ENCODE measurements at places on chromosomes 6 and 20. TPM values are rescaled to one million over a fixed set of nuclear protein-coding genes. Genes with fewer than 3 reads are reported as not detected.

DNA sequence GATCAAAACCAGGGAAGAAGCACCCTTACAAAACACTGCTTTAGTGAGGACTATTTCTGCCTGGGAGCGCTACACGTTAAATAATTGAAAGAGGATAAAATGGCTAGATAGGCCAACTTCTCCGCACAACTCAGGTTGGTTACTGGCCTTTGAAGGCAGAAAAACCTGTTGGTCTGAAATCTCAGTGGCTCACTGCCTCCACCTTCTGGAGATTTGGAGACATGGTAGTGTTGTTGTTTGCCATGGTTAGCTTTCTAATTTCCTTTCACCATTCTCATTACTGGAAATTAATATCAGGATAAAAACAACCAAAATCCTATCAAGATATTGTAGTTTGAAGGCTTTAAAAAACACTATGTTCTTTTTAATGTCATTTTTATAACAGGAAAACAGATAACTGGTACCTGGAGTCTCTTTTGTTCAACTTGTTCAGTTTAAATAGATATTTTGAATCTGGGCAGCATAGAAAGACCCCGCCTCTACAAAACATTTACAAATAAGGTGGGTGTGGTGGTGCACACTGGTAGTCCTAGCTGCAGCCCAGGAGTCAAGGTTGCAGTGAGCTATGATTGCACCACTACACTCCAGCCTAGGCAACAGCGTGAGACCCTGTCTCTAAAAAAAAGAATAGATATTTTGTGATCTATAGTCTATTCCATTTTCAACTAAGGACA lies 27.5 kb upstream of the BCLAF1 start:
- ATAC-seq, result peak; percentile 50

DNA sequence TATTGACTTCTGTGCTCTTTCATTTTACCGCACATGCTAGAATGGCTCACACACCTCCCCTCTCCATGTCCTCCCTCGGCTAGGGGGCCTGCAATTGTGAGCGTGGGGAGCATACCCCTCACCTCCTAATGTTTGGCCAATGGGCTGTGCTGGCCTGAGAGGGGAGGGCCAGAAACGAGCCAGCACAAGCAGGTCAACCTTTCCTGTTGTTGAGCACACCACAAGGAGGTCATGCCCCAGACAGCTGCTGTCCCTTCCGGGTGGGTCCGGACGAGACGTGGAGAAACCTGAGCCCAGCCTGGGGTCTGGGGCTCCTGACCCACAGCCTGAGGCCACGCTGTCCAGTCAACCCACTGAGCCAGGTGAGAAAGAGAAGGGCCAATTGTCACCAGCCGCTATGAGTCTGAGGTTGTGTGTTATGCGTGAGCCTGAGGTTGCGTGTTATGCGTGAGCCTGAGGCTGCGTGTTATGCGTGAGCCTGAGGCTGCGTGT lies 77.4 kb downstream of the TTLL2 start:
- no peak for ATAC-seq

DNA sequence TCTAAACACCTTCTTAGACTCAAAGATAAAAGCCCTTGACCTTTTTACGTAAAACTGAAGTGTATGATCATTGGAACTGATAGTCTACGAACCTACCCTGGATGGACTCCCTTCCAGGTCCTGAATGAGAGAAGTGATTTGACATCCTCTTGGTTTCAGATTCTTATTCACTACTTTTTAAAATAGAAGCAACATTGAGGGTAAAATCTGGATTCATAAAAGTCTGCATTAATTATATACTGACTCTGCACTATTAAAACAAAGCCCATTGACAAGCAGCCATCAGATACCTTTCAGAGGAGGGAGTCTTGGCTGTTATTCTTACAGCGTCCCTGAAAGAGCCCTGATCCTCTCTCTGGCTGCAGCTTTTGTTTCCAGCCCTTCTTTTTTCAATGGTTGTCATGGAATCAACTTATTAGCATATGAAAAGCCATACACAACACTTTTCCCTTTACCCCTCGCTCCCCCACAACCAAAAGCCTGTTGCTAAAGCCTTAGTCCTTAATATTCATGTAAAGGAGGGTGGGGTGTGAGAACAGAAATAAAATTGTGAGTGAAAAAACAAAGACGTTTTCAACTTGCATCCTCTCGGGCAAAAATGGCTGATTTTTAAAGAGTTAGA lies 270.0 kb upstream of the MARCKS start:
- ATAC-seq, result peak; percentile 41

DNA sequence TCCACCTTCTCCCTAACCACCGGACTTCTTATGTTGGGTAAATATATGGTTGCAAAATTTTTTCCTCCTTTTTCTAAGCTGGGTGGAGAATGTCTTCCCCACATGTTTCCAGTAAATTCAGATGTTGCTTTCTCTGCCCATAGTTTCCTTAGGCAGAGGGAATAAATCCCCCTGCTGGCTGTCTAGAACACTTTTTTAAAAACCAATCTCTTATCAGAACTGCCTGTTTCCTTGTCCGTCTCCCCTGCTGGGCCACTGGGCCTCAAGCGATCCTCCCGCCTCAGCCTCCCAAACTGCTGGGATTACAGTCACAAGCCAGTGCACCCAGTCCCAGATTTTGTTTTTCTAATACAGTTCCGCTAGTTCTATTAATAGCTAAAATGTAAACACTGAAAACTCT lies 9.9 kb upstream of the WFDC2 start:
- ATAC-seq, result no peak

GRCh38 chr6:38169221-38169976 lies 349.9 kb downstream of the ZFAND3 start:
- ATAC-seq, result no peak

- no peak for ATAC-seq
These were observed 19.5 kb upstream of the TMX4 start for GRCh38 chr20:8039042-8039441.

DNA sequence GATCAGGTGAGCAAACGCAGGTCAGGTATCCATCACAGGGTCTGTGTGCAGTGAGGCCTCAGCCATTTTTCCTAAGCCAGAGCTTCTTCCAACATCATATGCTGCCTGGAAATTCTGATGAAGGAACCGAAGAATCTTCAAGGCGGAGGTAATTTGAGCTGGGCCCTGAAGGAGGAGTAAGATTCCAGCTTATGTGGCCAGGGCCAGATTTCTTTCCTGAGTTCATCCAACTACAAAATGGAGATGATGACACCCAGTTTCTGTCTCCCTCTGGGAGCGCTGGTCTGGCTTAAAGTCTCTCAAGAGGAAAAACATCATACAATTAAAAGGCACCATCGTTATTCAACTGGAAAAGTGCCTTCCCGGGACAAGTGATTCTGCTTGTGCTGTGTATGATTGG lies 6.9 kb upstream of the MANBAL start:
- ATAC-seq, result peak; percentile 90

DNA sequence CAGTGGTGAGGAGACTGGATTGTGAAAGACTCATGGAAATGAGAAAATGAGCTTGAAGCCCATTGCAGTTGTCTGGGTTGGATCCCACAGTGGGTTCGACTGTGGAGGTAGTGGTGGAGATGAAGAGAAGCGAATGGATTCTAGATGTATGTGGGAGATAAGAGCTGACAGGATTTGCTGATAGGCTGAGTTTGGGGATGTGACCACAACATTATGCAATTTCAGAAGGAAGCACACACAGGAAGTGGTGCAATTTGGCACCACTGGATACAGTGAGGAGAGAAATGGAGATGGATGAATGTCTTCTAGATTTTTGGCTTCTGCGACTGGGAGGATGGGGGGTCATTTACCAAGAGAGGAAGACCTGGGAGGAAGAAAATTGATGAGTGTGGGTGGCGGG lies 64.4 kb upstream of the MAFB start:
- no peak for ATAC-seq

DNA sequence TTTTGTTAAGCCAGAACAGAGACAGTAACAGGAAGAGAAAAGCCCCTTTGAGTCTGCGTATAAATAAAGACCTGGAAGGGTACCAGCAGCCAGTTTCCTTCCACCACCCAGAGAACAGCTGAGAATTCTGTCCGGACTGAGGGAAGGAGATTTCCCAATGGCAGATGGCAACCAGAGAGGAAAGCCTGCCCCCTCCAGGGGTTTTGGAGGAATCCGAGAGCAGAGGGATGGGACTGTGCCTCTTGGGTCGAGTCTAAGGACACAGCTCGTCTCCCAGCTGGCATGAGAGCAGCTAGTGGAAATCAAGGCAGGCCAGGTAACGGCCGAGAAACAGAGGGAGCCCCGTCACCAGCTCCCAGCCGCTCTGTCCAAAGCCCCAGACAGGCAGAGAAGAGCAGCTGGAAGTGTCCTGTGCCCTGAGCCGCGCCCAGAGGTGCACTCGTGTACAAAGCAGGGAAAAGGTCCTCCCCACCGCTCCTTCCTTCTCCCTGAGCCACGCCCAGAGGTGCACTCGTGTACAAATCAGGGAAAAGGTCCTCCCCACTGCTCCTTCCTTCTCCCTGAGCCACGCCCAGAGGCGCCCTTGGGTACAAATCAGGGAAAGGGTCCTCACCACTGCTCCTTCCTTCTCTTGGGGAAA lies 134.0 kb upstream of the SNX9 start:
- no peak for ATAC-seq

DNA sequence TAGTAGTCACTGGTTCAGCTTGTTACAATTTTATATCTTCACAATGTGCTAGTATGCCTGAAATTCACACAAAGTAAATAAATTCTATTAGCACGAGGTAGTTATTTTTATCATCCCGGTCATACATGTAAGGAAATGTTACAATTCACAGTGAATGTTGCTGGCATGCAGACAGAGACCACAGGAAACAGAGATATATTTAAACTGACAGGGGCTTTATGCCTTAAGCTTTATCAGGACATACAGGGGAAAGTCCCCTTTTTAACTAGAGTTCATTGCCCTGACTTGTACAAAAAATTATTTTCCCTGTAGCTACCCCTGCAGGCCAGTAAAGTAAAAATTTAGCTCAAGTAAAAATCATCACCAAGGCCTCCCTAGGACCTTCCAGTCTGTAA lies 712.0 kb upstream of the NRSN1 start:
- peak; percentile 13 for ATAC-seq

- ATAC-seq, result no peak
These were observed 3.1 kb upstream of the TFAP2B start for GRCh38 chr6:50815436-50816114.

DNA sequence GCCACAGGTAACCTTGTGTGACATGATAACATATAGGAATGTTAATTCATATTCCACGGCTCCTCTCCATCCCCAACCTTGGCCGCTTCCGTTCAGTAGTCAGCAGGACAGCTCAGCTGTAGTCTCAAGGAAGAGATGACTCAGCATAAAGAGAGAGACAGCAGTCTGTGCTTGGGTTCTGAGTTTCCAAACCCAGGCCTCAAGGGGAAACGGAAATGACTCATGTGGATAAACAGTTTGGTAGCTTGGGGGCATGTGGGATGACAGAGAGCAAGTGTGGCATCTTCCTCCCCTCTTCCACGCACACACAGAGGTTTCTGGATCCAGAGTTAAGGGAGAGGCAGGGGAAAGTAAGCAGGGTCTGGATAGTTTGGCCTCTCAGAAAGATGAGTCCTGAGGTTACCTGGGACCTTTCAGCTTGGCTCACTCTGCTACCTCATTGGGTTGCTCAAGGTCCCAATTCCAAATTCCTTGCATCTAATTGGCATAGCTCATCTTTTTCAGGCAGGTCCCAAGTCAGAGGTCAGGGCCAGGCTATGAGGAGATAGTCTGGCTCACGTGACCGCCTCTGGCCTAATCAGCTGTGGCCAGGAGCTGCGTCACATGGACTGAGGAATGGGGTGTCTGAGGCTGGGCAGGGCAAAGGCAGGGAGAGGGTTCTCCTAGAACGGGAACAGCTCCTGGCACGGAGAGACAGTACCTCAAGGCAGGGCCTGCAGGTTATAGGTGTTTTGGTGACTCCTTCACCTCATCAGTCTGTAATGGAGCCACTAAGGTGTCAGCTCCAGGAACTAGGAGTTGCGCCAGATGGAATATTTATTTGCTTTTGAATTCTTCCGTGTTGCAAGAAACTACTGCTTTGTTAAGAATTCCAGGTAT lies 36.5 kb upstream of the MLN start:
- peak; percentile 89 for ATAC-seq

GRCh38 chr20:16926626-16927430 lies 178.7 kb downstream of the OTOR start:
- ATAC-seq, result no peak

GRCh38 chr6:119024111-119024510 lies 54.4 kb downstream of the FAM184A start:
- no peak for ATAC-seq

DNA sequence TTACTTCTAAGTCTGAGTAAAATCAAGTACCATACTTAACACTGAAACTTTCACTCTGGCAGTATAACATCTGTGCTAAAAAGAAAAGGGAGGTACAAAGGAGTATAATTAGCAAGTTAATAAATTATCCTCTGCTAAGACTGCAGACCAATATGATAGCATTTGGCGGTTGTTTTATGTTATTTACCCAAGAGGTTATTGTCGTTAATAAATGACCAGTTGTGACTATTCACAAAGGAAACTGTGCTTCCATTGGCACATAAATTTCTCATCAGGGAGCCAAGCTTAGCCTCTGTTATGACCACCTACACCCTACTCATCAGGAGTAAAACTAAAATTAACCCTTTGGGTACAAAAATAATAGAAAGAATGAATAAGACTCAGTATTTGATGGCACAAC lies 86.5 kb downstream of the CRYBG1 start:
- no peak for ATAC-seq

GRCh38 chr6:99614430-99615186 lies 8.0 kb downstream of the PRDM13 start:
- ATAC-seq, result no peak

DNA sequence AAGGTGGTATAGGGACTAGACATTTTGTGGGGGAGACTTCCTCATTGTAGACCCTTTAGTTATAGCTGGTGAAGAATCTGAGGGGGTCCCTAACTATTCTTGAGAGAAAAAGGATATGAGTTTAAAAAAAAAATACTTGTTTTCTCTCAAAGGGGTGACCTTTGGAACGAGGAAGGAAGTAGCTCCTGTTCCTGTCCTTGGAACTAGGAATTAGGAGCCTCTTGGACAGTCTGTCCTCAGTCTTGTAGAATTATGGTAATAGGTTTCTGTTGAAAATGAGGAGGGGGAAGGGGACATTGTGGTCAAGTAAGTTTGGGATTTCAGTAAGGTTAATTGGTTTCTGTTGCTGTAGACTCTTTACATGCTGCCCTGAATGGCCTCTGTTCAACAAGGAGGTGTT lies 56.5 kb downstream of the PLEKHG1 start:
- ATAC-seq, result no peak

- ATAC-seq, result peak; percentile 33
These were observed 17.6 kb upstream of the HLA-F start for GRCh38 chr6:29705389-29706231.

Gene DPPA5
- not detected for total RNA-seq

Gene MEI4
- total RNA-seq, result not detected

Gene HUS1B
- total RNA-seq, result 0.31 TPM

Gene ZHX3
- total RNA-seq, result 7.6 TPM

Gene SERPINB6
- 93.1 TPM for total RNA-seq

Gene THBS2
- 4.1 TPM for total RNA-seq

Gene PSMB8
- 56.6 TPM for total RNA-seq

Measured in motor neuron (in vitro differentiated cells).